Activated CD4-positive, alpha-beta T cell treated with anti-CD3 and anti-CD28 coated beads for 1 hour (primary cell): ENCODE measurements at places on chromosomes 12 and 14.

DNA sequence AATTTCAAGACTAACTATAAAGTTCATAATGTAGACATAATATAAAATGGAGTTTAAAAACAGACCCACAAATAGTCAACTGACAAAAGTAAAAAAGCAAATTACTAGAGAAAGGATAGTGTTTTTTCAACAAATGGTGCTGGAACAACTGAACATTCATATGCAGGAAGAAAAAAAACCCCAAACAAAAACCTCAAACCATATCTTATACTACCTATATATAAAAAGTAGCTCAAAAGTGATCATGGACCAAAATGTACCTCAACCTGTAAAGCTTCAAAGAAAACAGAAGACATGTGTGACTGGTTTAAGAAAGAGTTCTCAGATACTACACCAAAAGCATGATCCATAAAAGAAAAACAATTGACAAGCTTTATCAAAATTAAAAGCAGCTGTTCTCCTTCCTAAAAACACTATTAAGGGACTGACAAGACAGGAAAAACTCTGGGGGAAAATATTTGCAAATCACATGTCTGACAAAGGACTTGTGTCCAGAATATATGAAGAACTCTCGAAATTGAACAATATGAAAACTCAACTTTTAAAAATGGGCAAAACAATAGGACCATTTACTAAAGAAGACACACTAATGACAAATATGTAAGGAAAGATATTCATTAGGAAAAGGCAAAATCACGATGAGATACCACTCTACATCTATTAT, 22.7 kb upstream of the ARID4A start:
- DNase-seq, result no peak

DNA sequence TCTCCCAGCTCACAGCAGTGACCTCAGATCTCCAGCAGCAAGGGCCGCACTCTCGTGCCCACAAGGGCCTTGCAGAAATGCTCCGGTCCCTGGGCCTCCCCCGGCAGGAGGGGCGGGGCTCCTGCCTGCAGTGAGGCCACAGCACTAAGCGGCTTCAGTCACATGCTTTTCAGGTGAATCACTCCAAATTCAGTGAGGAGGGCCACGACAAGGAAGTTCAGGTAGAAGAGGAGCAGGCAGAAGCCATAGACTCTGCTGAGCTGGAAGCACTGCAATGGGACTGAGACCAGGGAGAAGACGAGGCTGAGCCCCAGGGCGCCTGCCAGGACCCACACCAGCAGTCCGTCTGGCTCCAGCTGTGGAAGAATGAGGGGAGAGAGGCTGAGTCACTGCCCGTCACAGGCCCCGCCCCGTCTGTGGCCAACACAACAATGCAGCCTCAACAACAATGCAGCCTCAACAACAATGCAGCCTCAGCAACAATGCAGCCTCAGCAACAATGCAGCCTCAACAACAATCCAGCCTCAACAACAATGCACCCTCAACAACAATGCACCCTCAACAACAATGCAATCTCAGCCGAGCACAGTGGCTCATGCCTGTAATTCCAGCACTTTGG, 35.2 kb downstream of the SLC8B1 start:
- DNase-seq, result no peak

GRCh38 chr14:59772233-59772632, 98.3 kb downstream of the RTN1 start:
- DNase-seq, result no peak

GRCh38 chr12:33628087-33628486, 188.5 kb upstream of the SYT10 start:
- DNase-seq, result no peak

GRCh38 chr12:2756756-2757155, 38.0 kb upstream of the FKBP4 start:
- DNase-seq, result no peak

DNA sequence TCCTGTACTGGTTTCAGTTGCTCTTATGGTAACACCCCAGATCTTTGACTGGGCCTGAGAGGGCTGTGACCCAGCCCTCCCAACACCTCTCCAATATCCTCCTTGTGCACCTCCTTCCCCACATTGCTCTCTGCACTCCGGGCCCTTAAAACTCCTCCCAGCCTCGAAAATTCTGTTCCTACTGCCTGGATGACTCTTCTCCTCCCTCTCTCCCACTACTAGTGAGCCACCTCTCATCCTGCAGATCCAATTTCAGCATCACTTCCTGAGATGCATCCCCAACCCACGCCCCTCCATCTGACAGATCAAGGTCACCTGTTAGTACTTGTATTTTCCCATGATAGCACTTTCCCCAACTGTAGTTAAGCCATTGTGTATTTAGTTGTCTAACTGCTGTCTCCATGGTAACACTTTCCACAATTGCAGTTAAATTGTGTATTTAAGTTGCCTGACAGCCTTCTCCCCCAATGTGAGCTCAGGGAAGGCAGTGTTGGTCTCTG, 11.5 kb upstream of the NT5DC3 start:
- no peak for DNase-seq

- no peak for DNase-seq
Observed at GRCh38 chr12:29152981-29153630, 4.0 kb downstream of the FAR2 start.

GRCh38 chr14:104244221-104245011, 106.0 kb downstream of the KIF26A start:
- no peak for DNase-seq

DNA sequence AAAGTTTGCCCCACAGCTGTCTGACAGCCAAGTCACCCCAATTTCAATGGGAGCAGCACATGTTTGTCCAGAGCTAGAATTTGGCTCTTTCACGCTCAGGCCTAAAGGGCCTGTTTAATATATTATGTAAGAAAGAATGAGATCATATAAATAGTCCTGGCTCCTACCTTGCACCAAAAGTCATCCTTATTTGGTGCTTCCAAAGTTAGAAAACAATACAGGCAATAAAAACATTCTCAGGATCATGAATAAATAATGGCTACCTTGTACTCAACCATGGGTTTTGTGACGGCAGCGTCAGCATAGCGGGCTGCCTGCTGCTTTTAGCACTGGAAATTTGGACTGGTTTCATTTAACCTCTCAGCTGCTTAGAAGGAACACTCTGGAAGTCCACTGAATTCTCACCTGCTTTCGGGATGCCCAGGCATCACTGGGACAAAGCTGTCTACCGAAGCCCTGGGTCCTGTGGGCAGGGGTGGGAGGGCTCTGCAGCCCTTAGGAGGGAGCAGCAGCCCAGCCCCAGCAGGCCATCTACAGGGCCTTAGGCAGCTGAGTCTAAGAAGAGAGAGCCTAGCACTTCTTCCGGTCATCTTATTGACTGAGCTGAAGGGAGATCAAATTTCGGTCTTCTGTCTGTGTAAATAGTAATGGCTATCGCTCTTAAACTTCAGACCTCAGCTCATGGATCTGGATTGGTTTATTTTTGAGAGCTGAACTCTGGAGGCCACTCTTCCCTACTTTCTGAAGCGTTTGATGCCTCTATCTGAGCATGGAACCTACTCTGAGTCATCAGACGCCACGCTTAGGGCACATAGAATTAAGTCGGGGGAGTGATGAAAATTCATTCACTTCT, 106.5 kb downstream of the SAMD4A start:
- no peak for DNase-seq

DNA sequence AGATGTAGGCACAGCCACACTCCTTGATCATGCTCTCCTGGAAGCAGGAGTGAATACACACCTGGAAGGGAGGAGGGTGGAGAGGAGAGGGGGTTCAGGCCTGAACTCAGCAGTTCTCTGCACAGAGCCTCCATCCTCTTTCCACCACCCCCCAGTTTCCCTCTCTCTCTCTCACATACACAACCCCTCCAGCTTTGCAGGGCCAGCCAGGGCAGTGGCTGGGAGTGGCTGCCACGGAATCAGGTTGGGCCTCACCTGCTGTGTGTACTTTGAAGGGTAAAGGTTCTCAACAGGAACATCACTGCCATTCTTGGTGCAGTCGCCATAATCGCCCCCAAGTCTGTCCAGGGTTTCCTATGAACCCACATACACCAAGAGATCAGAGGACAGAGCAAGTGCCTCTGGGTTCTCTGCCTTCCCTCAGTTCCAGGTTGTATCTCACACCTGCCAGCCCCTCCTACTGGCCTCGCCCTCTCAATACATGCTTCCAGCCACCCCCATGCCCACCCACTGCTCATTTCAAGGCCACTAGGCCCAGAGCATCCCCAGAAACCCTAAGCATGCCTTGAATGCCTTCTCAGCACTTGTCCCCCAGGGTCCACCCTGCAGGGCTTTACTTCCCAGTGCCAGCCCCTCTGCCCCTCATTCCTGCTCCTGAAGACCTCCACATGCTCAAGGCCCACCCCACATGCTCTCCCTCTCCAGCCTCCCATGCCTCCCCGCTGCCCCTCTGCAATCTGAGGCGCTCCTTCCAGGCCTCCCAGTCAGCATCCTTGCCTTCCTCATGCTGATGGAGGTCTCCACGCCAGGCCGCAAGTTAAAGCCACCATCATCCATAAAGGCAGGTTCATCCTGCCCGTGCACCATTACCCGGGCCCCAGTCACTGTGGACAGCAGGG, 12.9 kb upstream of the TNFRSF1A start:
- no peak for DNase-seq

- DNase-seq, result no peak
Observed at GRCh38 chr14:87067591-87067990, 925.4 kb downstream of the GALC start.

DNA sequence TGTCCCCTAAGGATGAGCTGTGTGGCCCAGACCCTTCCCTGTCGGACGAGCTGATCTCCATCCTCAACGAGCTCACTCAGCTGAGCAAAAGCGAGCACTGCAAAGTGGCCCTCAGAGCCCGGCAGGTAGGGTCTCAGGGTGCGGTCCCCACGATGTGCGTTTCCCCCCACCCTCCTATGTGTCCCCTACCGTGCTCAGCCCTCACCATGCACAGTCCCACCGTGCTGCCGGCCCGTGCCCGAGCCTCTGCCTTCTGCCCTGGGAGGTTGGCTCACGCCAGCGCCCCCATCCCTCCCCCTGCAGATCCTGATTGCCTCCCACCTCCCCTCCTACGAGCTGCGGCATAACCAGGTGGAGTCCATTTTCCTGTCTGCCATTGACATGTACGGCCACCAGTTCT, 86.6 kb downstream of the FOXN4 start:
- DNase-seq, result no peak

DNA sequence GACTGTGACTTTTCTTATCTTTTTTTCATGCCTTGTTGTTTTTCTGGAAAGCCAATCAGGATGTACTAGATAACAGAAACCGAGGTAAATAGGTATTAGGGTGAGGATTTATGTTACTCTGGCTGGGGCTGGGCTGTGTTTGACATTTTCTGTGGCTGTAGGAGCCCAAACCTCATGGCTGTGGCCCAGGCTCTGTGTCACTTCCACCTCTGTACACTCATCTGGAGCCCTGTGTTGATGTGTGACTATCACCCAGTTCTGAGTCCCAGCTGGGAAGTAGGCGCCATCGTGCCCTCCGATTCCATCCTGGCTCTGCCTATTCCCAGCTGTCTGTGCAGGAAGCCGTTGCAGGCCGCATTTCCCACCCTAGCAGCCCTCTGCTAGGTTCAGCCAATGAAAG, 1.6 kb upstream of the HHIPL1 start:
- DNase-seq, result no peak

DNA sequence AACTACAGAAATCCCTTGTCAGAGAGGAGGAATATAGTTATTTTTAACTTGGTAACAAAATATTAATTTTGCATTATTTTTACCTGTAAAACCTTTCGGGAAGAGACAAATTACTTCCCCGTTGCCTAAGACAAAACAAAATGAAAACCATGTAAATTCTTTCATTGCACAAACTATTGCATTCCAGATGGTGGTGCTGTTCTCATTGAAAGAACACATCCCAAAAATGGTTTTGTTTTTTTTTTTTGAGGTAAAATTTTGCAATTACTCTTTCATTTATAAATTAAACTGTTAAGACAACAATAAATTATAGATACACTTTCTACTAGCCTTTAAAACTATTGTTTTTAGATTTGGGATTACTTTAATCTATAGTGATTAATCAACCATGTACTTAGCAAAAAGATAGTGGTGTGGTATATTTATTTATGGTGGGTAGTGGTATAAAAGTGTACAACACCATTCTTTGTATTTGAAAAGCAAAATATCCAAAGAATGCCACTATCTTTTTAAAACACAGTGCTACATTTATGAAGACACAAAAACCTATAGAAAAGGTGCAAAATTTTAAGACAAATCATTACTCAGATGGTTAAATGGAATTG, 115.5 kb downstream of the SLC38A1 start:
- DNase-seq, result no peak

DNA sequence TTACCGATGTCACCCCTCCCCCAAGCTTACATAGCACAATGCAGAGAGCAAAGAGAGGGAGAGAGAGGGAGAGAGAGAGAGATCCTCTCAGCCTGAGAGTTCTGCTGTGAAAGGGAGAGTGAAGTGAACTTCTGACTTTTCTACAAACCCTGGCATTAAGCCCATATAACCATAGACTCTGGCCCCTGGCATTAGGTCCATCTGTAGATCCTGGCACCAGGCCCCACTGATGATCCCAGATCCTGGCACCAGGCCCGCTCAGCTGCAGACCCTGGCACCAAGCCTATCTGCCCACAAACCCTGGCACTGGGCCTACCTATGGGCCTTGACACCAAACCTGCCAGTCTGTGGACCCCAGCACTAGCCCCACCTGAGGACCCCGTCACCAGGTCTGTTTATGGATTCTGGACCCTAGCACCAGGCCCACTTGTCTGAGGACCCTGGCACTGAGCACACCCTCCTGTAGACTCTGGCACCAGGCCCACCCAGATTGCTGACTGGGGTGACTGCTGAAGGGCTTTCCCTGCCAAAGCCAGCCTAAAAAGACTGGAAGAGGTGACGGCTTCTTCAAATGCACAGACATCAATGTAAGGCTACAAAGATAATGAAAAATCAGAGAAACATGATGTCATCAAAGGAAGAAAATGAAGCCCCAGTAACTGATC, 14.5 kb upstream of the KRT83 start:
- no peak for DNase-seq

GRCh38 chr14:50830044-50830931, 674 bp downstream of the NIN start:
- peak; percentile 45 for DNase-seq

DNA sequence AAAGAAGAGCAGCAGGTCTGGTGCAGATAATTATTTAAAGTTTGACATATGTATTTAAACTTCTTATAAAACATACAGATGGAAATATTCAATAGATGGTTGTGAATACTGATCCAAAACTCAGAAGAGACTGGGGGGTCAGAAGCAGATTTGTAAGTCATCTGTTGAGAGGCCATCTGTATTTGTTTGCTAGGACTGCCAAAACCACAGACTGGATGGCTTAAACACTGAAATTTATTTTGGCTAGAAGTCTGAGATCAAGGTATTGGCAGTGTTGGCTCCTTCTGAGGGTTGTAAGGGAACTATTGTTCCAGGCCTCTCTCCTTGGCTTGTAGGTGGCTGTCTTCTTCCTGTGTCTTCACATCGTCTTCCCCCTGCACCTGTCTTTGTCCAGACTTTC, 153.9 kb downstream of the LRRK2 start:
- no peak for DNase-seq

- DNase-seq, result no peak
Observed at GRCh38 chr14:74218462-74218861, 20.8 kb upstream of the VSX2 start.

- no peak for DNase-seq
Observed at GRCh38 chr12:132525011-132525832, 35.3 kb downstream of the FBRSL1 start.
